Kidney tubule cell (primary cell): ENCODE measurements at places on chromosomes 12 and 14.

DNA sequence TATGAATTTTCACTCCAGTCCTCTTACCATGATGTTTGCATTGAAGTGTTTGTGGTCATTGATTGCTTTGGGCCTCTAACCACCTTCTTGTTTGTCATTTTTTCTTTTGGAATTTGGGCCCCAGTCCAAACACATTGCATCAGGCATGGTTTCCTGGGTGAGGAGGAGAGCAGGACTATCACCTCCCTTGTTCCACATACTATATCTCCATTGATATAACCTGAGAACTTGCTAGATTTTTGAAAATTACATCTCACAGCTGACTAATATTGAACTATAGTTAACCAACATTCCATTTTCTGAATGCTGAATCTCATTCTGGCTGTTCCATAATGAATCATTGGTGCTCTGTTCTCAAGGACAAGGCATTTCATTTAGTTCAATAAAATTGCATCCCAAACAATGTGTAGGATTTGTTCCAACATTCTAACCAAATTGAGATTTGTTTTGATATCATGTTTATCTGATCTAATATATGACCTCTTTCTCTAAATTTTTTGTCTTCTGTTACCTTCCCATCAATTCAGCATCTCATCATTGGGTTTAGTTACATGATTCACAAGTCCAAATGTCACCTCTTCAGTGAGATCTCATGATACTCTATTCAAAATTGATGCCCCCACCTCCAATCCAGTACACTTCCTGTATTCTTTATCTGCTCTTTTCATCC lies 329.0 kb downstream of the ZFP36L1 start:
- DNase-seq = peak; percentile 44

GRCh38 chr14:34128665-34129064 lies 177.8 kb upstream of the EGLN3 start:
- DNase-seq = no peak

DNA sequence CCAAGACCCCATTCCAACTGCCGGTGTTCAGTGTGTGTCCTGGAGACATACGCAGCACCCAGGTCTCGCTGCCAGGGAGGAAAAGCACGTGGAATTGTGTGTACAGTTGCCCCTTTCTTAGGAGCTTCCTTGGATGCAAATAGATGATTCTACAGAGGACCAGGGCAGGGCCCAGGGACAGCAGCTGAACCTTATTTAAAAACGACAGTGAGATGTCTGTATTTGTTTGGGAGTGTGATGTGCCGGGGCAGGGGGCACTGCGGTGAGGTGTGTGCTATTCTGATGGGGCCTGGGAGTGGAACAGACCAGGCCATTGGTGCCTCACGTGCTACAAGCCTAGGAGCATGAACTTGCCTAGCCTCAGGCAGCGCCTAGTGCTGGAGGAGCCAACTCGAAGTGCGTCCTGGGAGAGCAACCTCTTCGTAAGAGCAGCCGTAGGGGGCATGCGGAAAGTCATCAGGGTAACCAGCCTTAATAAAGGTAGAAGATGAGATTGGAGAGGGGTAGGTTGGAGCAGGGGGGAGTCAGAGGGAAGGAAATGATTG lies 98.3 kb upstream of the ESRRB start:
- DNase-seq = no peak

- no peak for DNase-seq
Observed at GRCh38 chr14:49193332-49194065, 392.7 kb downstream of the RPS29 start.

GRCh38 chr12:123035841-123036240 lies 55.4 kb downstream of the ARL6IP4 start:
- DNase-seq = no peak

DNA sequence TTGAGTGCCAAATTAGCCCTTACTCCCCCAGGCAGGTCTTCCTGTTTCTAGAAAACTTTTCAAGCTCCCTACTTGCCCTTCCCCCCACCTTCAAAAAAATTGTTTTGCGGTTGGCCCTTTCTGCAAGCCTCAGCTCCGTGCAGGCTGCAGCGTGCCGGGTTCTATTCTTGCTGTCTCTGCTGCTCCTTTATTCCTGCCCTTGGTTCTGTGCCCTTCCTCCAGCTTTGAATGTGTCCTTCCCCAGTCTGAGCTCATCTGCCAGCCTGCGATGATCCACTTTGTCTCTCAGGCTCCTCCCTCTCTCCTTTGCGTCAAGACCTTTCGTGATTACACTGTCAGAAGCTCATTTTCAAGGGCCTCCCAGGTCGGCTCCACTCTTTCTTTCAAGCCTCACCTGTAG lies 98.6 kb downstream of the IRF2BPL start:
- DNase-seq = no peak

- peak; percentile 93 for DNase-seq
Observed at GRCh38 chr12:116916714-116917114, 6.0 kb downstream of the FBXW8 start.

DNA sequence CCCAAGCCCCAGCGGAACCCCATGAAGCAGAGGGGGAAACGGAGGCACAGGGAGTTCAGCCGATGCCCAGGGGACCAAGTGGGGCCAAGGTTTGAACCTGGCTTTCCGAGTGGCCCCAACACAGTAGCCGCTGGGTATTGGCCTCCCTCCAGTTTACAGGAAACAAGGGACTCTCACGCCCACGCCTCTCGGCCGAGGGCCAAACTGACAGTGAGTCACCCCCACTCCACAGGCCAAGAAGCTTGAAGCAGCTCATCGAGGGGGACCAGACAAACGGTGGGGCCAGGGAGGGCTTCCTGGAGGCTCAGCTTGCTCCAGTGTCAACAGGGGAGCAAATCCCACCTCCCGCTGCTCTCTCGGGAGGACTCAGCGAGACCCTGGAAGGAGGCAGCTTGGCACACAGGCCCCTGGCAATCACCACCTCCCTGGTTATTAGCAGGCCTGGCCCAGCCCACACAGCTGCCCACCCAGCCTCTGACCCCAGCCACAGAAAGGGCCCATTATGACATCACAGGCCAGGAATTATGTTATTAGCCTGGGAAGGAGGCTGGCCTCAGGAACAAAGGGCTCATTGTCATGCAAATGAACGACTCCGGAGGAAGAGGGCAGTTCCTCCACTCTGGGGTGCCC lies 54.6 kb downstream of the NCOR2 start:
- DNase-seq = peak; percentile 94

DNA sequence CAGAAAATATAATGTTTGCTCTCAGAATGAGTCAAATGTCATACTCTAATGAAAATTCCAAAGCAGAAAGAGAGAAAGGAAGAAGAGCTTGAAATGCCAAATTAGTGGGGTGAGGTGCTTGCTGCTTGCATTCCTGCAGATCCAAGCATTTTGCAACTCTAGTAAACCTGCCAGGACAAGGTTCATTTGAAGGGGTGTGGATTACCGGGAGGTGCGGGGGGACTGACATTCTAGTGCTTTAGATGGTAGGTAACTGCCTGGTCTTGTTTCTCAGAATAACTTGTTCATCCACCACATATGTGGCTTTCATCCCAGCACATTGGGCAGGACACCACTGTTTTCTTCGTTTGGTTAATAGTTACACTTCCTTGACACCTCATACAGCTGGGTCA lies 144.4 kb downstream of the AKAP6 start:
- peak; percentile 87 for DNase-seq

DNA sequence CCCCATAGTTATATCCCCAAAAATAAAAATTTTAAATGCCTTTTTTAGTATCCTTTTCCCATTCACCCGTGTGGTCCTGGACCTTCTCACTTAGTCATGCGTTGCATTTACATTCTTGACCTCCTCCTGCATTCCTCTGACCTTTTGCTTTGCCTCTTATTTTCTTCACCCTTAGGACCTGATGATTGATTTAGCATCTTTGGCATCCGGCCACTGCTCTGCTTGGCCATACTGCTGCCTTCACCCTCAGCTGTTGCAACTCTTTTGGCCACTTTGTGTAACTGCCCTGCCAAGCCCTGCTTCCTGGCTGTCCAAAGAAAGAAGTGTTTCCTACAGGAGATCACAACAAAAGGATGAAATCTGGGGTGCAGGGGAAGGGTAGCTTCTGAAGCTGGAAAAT lies 48.8 kb upstream of the SLC38A4 start:
- DNase-seq = peak; percentile 12

DNA sequence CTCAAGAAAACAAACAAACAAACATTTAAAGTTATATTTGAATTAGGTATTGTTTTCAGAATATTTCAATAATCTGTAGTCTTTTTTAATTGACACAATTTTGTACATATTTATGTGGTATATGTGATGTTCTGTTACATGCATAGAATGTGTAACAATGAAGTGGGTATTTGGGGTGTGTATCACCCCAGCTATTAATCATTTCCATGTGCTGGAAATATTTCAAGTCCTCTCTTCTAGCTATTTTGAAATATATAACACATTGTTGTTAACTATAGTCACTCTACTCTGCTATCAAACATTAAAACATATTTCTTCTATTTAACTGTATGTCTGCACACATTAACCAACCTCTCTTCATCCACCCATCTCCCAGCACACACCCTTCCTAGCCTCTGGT lies 32.0 kb upstream of the SIX1 start:
- DNase-seq = no peak

DNA sequence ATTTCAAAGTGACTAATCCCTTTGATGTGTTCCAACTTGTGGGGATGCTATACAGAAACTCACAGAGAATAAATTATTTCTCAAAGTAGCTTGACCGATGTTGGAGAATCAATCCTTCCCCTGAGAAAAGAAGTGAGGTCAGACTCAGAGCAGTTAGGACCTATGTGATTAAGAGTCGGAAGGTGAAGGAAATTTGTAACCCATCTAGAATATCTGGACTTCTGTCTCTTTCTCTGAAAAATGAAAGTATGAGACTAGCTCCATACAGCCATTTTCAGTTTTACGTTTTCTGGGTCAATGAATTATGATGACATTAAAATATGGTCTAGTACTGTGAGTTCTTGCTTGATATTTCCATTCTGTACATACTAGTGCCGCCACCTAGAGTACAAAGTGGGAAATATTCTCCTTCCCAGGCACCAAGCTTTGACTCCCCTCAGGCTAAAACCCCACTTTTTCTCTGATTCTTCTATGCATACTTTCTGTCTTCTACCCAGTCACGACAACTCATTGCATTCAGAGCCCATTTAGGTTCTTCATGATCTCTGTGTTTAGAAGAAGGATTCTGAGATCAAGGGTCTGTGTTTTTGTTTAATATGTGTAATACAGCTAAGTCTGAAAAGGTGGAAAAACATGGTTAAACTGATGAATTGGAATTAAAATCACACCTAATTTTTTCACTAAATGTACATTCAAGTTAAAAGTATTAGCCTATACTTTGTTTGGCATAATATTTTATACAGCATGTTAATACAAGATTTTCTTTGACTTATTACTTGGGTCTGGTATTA lies 6.9 kb upstream of the NTS start:
- DNase-seq = peak; percentile 55

GRCh38 chr12:31315044-31315715 lies 10.8 kb downstream of the SINHCAF start:
- DNase-seq = peak; percentile 47

- DNase-seq = no peak
Observed at GRCh38 chr14:53103636-53104340, 49.3 kb downstream of the DDHD1 start.

GRCh38 chr14:57388067-57388466 lies 2.3 kb upstream of the NAA30 start:
- no peak for DNase-seq

GRCh38 chr14:100677554-100678468 lies 48.9 kb upstream of the DLK1 start:
- DNase-seq = no peak

DNA sequence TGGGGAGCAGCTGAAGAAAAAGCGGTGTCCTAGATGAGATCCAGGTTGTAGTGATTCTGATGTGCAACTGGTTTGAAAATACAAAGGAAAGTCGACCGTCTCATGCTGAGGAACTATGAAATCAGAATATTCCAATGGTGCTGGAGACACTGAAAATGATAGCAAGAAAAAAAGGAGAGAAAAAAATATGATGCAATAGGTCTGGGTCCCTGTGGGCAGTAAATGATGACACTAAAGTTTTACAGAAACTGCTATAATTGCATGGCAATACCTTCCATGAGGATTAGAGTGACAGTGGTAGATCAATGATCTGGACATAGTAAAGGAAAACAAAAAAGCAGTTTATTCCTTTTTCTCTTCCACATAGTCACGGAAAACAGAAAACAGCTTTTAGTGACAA lies 2.3 kb downstream of the PYM1 start:
- DNase-seq = no peak

DNA sequence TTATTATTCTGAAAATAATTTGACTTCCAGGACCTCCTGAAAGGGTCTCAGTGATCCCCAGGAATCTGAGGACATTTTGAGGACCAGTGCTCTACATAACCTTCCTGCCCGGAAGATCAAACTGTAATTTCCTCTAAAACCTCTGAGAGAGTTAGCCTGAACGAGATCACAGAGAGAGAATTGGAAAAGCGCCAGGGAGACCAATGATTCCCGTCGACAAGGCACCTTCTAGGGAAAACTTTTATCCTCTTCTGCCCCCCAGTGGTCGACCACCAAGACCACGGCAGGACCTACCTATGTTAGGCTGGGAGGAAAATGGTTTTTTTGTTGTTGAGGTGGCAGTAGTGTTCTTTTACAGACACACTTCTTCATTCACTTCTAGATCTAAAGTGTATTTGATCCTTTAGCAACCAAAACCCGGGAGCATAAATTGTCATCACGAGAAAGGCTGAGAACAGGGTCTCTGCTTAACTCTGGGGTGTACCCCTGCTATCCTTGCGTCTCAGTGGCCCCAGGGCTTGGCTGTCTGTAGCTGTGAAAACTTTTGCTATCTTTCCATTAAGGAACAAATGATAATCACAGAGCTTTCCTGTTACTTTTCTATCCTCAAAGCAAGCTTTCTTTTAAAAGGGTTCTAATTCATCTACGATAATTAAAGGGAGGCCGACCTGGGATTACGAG lies 62.9 kb upstream of the NID2 start:
- peak; percentile 91 for DNase-seq

DNA sequence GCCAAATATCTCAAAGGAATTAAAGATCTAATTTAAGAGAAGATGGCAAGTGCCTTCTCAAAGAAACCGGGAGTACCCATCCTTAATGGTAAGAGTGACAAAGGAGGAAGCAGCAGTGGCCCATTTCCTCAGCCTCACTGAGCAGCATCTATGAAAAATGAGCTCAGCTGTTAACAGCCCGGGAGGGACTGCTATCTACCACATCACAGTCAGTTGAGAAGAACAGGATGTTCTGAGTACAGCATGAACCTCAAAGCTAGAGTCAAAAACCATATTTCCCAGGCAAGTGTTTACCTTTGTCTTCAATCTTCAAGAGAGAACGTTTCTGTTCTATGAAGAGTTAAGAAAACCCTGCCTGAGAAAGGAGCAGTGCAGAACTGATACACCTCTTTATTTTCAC lies 115.0 kb downstream of the BTG1 start:
- DNase-seq = no peak

DNA sequence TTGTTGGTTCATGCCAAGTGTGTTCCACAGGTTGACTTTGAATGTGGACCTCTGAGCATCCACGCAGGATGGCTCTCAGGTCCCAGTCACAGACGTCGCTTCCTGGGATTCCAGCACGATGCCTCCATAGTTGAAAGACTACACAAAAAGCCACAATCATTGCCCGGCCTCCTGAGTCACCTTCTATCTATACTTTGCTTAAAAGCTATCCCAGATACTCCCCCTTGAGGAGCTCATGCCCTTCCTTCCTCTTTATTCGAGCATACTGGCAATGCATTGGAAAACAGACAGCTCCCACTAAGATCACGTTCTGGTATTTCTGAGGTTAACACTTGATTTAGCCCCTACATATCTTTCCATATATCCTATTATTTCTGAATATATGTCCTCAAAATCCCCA lies 40.1 kb downstream of the ZNF664 start:
- DNase-seq = no peak

- no peak for DNase-seq
Observed at GRCh38 chr12:72219937-72220336, 52.2 kb upstream of the TRHDE start.

- no peak for DNase-seq
Observed at GRCh38 chr12:40646456-40646855, 45.8 kb upstream of the CNTN1 start.
